ENCODE measurements at places on chromosomes 4 and X.

DNA sequence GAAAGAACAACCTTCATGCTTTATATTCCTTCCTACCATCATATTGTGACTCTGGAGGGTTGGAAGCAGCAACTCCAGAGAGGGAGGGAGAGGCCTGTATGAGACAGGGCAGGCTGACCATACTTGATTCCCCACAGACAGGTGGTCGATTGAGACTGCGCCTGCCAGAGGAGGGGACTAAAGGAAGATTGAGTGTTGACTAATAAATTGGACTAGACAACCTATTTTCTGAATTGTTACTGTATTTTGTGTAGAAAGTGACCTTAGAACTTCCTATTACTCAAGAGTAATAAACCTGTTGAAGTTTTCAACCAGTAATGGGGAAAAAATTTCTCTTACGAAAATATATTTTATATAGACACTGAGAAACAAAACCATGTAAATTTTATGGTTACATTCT is 301.5 kb downstream of the INPP4B start:
- no peak for DNase-seq

GRCh38 chr4:155008389-155008788 is 200.0 kb upstream of the NPY2R start:
- DNase-seq = no peak

DNA sequence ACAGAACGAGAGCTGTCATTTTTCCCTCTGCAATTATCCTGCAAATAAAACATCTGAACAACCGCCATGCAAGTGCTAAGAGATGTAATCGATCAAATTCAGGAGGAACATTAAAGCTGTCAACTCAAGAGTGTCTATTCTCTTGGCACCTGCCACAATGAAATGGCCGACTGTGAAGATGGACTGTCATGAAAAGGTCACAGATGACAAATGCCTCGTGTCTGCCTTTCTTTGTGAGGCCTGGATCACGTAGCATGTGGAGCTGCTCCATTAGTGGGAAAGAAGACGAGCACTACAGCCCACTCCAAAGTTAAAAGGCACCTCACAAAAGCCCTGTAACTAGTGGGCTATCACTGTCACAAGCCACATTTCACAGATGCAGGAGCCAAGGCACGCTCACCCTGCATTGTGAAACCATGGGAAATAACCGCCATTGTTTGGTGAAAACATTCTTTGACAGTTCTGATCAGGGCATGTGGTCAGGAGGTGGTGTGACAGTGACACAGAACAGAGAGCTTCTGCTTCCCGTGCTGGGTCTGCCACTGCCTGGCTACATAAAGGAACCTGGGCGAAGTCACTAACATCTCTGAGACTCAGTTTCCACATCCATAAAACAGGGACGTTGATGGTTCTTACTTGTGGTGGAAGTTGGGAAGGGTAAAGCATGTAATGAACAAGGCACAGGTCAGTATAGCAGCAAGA is 98.9 kb downstream of the EVC2 start:
- DNase-seq = no peak

GRCh38 chr4:41060352-41061334 is 153.7 kb downstream of the APBB2 start:
- peak; percentile 48 for DNase-seq

- no peak for DNase-seq
Measured at GRCh38 chr4:109607976-109608375, 47.9 kb downstream of the MCUB start.

- DNase-seq = no peak
Measured at GRCh38 chr4:180788729-180789128, 1454.5 kb upstream of the TENM3 start.

DNA sequence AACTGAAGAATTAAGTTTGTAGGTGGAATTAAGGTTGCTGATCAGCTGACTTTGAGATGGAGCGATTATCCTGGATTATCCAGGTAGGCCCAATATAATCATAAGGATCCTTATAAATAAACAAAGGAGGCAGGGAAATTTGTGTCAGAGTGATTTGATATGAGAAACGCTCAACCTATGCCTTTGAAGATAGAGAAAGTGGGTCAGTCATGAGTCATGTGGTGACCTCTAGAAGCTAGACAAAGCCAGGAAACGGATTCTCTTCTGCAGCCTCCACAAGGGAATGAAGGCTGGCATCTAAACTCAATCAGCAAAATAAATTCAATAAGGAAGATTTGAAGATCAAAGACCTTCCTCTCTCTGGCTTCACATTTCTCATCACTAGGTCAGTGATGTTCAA is 41.5 kb upstream of the SMIM10 start:
- no peak for DNase-seq

DNA sequence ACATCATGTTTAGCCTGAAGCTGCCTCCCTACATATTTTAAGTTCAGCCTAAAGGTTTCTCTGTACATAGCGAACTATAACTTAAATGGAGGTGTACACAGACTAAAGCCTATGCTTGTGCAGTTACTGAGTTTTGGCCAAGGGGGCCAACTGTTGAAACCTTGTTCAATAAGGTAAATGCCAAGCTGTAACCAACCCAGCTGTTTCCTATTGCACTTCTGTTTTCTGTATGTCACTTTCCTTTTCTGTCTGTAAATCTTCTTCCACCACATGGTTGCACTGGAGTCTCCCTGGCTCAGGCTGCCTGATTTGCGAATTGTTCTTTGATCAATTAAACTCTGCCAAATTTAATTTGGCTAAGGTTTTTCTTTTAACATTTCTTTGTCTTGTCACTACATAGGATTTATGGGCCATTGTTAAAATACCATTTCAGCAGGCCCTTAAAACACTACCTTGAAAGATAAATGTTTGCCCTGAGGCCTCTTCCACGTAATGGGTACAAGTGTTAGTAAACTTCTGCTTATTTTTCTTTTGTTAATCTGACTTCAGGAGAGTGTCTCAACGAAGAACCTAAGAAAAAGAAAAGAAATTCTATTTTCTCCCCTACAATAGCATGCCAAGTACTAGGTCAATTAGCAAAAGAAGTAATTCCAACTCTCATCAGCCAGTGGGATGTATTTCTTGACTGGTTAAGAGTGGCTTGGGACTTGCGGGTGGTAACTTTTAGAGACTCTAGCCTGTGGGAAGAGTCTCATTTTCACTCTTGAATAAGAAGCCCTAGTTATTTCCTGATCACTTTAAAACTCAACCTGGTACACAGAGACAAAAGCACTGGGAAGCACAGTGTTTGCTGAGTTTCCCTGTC is 45.7 kb upstream of the PRSS12 start:
- DNase-seq = no peak

GRCh38 chr4:104878936-104879335 is 267.7 kb upstream of the TET2 start:
- no peak for DNase-seq

DNA sequence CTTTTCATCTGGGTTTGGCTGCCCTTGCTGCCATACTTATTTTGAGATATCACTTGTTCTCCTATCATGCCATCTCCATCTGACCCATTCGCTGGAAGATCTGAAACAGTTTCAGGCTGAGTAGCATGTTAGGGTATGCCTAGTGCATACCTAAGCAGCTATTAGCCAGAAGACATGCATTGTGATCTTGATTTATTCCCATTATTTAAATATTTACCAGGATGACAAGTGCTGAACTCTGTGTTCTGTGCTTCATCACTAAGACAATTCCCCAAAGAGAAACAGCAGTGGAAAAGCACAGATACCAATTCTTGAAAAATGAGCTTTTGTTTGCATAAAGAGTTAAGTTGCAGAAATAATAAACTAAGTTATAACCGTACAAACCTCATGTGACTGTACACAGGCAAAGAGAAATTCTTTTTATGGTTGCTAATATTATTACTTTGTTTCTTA is 271.0 kb upstream of the ARSJ start:
- DNase-seq = no peak

- DNase-seq = no peak
Measured at GRCh38 chrX:103734125-103734760, 23.5 kb downstream of the TMEM31 start.

Data from midbrain (tissue), 1 donor.